ENCODE measurements at places on chromosomes 1 and 21. TPM values are rescaled to one million over a fixed set of nuclear protein-coding genes. Genes with fewer than 3 reads are reported as not detected.

DNA sequence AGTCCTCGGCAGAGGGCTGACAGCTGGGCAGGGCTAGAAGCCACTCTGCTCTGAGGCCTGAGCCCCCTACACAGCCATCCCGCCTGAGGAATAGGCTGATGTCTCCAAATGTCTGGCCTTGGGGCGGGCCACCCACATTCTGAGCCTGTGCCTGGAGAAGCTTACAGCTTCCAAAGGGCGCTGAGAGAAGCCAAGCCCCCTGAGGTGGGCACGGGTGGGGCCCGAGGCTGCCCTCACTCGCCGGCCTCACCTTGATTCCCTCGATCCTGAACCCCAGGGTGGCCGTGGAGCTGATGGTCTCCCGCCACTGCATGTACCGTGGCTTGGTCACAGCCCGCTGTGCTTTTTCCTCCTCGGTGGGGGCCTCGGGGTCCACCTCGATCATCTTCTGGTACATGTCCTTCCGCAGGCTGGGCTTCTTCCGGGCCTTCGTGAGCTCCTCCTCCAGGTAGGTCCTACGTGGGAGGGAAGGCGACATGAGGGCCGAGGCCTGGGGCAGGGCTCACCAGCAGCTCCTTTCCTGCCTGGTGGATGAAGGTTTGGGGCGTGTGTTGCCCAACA lies 93.2 kb downstream of the STUM start:
- no peak overlapping the region for H3K27ac ChIP-seq
- H3K4me3 ChIP-seq: no peak overlapping the region
- H3K36me3 ChIP-seq: no peaks in the 10 kb centered on the region
- H3K4me1 ChIP-seq: peaks cover 2% of the 10 kb centered on the region

GRCh38 chr1:60359431-60359830 lies 285.9 kb upstream of the C1orf87 start:
- DNase-seq: no peak
- no peaks in the 10 kb centered on the region for H3K4me1 ChIP-seq
- no peaks in the 10 kb centered on the region for H3K27me3 ChIP-seq
- no peaks in the 10 kb centered on the region for H3K36me3 ChIP-seq

GRCh38 chr1:72892461-72892860 lies 610.1 kb upstream of the NEGR1 start:
- no peak overlapping the region for H3K27ac ChIP-seq
- H3K36me3 ChIP-seq: no peaks in the 10 kb centered on the region
- H3K4me1 ChIP-seq: no peaks in the 10 kb centered on the region
- no peak overlapping the region for H3K4me3 ChIP-seq
- H3K27me3 ChIP-seq: no peaks in the 10 kb centered on the region

DNA sequence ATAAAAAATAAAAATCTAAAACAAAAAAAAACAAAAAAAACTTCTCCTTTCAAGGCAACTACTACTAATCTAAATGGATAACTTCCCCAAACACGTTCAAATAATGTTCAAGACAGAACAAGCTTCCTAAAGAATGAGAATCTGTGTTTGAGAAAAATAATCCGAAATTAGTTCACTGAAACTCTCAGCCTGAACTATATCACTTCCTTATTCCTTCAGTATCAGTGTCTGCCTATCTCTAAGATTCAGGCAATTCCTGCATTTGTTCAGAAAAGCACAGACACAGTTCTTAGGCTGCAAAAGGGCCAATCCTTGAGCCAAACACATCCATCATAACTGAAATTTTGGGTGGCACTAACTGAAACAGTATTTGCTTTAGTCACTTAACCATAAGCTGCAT lies 22.4 kb downstream of the DSTYK start:
- H3K4me3 ChIP-seq: no peak overlapping the region
- peaks cover 24% of the 10 kb centered on the region for H3K4me1 ChIP-seq
- H3K27ac ChIP-seq: no peak overlapping the region
- H3K36me3 ChIP-seq: peaks cover 3% of the 10 kb centered on the region

- H3K4me1 ChIP-seq: no peaks in the 10 kb centered on the region
- no peak overlapping the region for H3K27ac ChIP-seq
- H3K4me3 ChIP-seq: no peak overlapping the region
- H3K36me3 ChIP-seq: no peaks in the 10 kb centered on the region
- DNase-seq: no peak
Observed at GRCh38 chr21:31922881-31923280, 50.1 kb downstream of the HUNK start.

- H3K27ac ChIP-seq: no peak overlapping the region
- peaks cover 61% of the 10 kb centered on the region for H3K36me3 ChIP-seq
- H3K27me3 ChIP-seq: no peaks in the 10 kb centered on the region
- no peak overlapping the region for H3K4me3 ChIP-seq
- DNase-seq: no peak
Observed at GRCh38 chr1:11134251-11134897, 34.7 kb upstream of the EXOSC10 start.

The SDF4 gene
- total RNA-seq: 72.2 TPM

DNA sequence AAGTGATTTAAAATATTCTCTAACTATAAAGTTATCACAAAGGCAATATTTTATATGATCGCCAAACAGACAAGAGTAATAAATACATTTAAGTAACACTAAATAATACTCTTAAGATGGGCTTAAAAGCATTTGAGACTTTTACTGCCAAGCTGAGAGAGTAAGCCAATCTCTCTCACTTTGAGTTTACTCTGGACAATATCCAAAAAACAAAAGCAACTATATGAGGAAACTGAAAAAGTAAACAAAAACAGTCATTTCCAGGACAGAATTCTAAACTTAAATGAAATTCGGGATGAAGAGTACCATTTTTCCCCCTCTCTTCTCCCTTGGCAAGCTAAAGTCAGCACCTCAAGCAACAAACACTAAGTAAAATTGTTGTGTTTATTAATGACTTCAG lies 173.2 kb downstream of the COP1 start:
- no peaks in the 10 kb centered on the region for H3K36me3 ChIP-seq
- H3K27ac ChIP-seq: no peak overlapping the region
- no peak for DNase-seq
- no peaks in the 10 kb centered on the region for H3K4me1 ChIP-seq
- no peaks in the 10 kb centered on the region for H3K27me3 ChIP-seq

The CFHR2 gene
- not detected for total RNA-seq

GRCh38 chr1:54463259-54464030 lies 57.3 kb upstream of the SSBP3 start:
- peaks cover 40% of the 10 kb centered on the region for H3K4me1 ChIP-seq
- H3K4me3 ChIP-seq: no peak overlapping the region
- H3K27me3 ChIP-seq: no peaks in the 10 kb centered on the region
- no peaks in the 10 kb centered on the region for H3K36me3 ChIP-seq

The TOE1 gene
- total RNA-seq: 14.5 TPM

The SH2D5 gene
- total RNA-seq: 18.4 TPM

DNA sequence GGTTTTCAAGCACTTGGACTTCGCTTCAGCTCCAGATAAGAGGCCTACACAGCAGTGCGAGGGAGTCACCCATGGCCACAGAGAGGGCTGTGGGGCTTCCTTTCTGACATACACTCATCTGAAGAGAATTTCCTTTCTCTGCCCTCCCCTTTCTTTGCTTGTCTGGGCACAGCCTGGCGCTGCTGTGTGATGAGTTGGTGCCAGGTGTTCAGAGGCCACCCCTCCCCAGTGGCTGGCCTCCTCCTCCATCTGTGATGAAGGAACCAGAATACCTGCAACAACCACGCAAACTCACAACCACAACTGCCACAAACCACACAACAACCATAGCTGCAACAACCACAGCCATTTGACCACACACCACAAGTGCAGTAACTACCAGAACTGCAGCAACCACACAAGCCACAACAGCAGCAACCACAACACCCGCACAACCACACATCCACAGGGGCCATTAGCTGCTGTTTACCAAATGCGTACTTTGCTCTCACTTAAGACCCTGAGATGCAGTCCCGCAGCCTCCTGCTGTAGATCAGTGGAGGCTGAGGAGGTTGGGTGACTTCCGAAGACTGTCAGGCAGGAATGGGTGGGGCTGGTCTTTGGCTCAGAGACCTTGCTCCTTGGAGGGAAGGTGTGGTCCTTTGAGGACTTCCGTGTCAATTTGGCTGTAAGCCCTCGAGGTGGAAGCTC lies 71.1 kb downstream of the IER5 start:
- no peaks in the 10 kb centered on the region for H3K36me3 ChIP-seq
- H3K4me3 ChIP-seq: no peak overlapping the region
- H3K27ac ChIP-seq: no peak overlapping the region
- DNase-seq: no peak

DNA sequence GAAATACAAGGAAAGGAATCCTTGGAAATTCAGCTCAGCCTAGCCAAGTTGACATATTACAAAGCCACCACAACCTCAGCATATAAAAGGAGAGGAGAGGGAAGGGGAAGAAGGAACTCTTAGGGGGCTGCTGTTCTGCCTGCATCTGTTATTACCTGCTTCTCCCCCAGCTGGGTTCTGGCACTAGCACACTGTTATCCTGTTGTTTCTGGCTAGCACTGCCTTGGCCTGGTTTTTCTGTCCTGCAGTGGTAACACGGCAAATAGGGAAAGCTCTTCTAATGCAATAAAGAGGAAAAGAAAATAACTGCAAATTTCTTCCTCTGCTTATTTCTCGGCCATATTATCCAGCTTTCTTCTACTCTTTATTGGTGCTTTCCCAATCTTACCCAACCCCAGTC lies 16.5 kb upstream of the VCAM1 start:
- H3K27me3 ChIP-seq: no peaks in the 10 kb centered on the region
- DNase-seq: no peak
- no peaks in the 10 kb centered on the region for H3K36me3 ChIP-seq
- no peak overlapping the region for H3K27ac ChIP-seq
- H3K4me3 ChIP-seq: no peak overlapping the region

The ANGPTL7 gene
- not detected for total RNA-seq

GRCh38 chr1:54052431-54052933 lies 522 bp downstream of the TMEM59 start:
- no peaks in the 10 kb centered on the region for H3K36me3 ChIP-seq
- peaks cover 5% of the 10 kb centered on the region for H3K4me1 ChIP-seq
- peak overlapping the region; percentile 78 for H3K4me3 ChIP-seq

DNA sequence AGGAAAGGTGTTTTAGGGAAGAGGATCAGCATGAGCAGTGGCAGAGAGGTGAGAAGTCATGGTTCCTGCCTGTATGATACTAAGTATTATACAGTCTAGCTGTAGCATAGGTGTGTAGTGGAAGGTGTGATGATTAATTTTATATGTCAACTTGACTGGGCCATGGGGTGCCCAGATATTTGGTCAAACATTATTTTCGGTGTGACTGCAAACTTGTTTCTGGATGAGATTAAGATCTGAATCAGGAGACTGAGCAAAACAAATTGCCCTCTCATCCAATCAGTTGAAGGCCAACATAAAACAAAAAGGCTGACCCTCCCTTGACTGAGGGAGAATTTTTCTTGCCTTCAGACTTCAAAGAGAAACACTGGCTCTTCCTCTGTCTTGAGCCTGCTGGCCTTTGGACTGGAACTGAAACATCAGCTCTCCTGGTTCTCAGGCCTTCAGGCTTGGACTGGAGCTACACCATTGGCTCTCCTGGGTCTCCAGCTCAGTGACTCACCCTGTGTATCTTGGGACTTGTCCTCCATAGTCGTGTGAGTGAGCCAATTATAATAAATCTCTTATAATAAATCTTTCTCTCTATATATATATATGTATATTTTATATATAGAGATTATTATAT lies 6.8 kb upstream of the CDC42 start:
- H3K4me3 ChIP-seq: no peak overlapping the region
- H3K36me3 ChIP-seq: no peaks in the 10 kb centered on the region
- no peaks in the 10 kb centered on the region for H3K27me3 ChIP-seq

The ADAMTSL4 gene
- 5.4 TPM for total RNA-seq

DNA sequence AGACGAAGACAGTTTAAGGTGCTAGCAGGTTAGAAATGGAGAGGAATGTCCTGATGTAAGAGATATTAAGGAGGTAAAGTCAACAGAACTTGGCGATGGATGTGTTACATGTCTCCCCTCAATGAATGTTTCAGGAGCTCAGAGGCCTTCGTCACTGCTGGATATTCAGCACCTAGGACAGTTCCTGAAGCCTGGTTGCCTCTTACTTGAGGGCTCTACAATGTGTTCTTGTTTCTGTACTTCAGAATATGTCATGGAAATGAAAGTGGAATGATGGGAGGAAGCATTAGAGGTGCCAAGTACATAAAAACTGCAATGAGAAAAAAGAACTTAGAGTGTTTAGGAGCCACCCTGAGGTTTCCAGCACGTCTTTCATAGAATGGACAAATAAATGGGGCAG lies 17.7 kb downstream of the TNR start:
- no peak overlapping the region for H3K4me3 ChIP-seq
- no peaks in the 10 kb centered on the region for H3K4me1 ChIP-seq
- no peak for DNase-seq
- no peak overlapping the region for H3K27ac ChIP-seq
- H3K27me3 ChIP-seq: no peaks in the 10 kb centered on the region
- H3K36me3 ChIP-seq: no peaks in the 10 kb centered on the region

DNA sequence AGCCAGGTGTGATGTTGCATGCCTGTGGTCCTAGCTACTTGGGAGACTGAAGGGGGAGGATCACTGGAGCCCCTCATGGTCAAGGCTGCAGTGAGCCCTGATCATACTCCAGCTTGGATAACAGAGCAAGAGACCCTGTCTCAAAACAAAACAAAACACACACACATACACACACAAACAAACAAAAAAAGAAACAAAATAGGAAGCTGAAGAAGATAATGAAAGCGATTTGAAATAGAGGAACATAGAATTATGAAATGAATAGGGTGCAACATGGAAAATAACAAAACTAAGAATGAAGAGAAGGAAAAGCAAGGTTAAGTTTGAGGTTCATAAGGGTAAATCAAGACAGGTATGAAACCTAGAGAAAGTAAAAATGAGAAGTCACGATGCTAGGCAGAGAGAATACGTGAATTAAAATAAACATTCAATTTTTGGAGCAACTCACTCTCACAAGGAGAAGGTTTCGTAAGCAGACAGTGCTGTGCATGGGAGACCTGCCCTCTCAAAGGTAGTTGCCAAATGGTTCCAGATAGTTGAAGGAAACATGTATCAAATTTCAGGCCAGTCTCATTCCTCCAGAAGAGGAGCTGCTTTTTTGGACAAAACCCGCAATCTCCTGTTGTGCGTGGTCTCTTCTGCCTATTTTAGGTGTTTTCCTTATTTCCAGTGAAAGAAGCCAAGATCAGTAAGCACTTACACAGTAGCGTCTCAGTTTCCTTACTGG lies 3.3 kb downstream of the CD46 start:
- DNase-seq: no peak
- peaks cover 32% of the 10 kb centered on the region for H3K36me3 ChIP-seq
- no peak overlapping the region for H3K4me3 ChIP-seq
- peaks cover 3% of the 10 kb centered on the region for H3K4me1 ChIP-seq

DNA sequence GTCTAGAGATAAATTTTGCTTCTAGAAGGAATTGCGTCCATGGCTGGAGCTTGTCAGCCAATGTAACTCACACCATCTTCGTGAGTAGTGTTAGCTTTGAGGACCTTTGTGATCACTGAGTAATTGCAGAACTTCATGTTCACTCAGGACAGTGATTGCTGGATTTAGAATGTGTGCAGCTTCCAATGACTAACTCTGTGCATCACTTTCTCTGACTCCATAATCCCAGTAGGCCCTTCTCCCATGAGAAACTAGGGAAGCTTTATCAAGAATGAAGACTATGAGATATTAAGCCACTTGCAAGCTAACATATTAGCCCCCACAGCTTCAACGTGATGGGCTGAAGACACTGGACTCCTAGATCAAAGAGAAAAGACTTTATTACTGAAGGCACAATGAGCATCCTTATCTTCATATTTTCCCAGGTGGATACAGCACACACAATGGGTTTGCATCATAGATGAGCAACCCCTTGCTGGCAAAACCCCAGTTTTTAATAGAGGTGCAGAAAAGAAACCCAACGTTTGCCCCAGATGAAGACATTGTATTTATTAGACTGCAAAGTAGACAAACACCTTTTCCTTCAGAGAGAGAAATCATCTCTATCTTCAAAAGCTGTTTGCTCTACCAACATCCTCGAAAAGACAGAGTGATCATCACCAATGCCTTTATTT lies 561.0 kb downstream of the LTN1 start:
- H3K4me3 ChIP-seq: no peak overlapping the region
- no peaks in the 10 kb centered on the region for H3K27me3 ChIP-seq
- no peak overlapping the region for H3K27ac ChIP-seq
- H3K4me1 ChIP-seq: no peaks in the 10 kb centered on the region
- H3K36me3 ChIP-seq: no peaks in the 10 kb centered on the region
